Activated T-helper 9 cell treated with anti-CD3 and anti-CD28 coated beads, Interleukin-2, amount 50 U/mL, for 16 hours (primary cell): ENCODE measurements at places on chromosomes 1 and 21.

GRCh38 chr1:51234721-51235425, 1.2 kb upstream of the RNF11 start:
- peak; percentile 5 for DNase-seq

DNA sequence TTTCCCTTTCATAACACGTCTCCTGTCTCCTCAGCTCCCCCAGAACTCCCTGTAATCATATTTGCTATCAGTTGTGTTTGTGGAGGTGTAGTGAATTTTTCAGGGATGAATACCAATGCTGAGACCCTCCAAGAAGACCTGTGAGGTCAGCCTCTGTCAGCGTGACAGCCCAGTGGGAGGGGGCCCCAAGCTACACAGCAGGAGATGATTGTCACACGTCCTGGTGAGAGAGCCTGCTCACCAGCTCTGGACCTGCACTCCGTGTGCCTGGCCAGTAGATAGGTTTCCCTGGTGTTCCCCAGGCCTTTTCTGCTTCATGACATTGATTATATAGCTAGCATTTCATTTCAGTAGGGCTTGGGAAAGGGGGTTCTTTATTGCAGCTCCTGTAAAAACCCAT, 421.5 kb downstream of the KIF26B start:
- no peak for DNase-seq

- no peak for DNase-seq
Observed at GRCh38 chr1:52153010-52153409, 11.1 kb downstream of the ZFYVE9 start.

DNA sequence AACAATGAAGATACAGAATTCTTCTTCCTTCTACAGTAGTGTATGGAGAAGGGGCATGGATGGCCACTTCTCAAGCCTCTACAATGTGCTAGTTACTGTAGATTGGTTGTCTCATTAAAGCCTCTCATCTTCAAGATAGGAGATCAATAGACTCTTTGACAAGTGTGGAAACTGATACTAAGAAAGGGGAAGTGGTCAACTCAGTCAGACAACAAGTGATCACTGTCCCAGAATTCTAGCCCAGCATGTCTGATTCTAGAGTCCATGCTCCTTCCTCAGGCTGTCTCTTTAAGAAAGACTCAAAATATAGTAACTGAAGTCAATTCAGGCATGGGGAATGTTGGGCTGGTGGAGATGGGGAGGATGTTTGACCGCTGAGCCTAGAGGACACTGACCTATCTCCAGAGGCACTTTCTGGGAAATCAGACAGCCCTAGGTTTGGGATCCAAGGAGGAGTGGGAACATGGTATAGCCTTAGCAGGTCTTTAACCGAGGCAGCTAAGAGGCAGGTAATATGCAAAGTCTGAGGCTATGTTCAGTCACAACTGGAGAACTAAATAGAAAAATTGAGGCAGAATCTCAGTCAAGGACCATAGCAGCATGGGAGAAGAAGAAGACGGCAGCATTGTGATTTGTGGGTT, 39.3 kb upstream of the EYA3 start:
- DNase-seq, result no peak

DNA sequence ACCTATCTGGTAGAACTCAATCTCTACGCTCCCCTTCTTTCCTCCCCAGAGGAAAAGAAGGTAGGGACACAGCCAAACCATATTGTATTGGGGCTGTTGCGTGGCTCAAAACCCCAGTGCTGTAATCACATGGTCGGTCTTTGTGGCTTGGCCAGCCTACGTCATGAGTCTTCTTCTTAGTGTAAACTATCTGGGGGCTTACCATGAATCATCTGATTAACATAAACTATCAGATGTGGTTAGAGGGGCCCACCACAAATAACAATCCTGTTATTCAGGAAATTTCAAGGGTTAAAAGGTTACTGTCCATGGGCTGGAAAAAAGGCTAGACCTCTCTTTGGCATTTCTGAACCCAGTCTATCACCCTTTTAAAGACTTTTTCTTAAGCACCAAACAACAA, 49.5 kb upstream of the GPR52 start:
- DNase-seq, result no peak

DNA sequence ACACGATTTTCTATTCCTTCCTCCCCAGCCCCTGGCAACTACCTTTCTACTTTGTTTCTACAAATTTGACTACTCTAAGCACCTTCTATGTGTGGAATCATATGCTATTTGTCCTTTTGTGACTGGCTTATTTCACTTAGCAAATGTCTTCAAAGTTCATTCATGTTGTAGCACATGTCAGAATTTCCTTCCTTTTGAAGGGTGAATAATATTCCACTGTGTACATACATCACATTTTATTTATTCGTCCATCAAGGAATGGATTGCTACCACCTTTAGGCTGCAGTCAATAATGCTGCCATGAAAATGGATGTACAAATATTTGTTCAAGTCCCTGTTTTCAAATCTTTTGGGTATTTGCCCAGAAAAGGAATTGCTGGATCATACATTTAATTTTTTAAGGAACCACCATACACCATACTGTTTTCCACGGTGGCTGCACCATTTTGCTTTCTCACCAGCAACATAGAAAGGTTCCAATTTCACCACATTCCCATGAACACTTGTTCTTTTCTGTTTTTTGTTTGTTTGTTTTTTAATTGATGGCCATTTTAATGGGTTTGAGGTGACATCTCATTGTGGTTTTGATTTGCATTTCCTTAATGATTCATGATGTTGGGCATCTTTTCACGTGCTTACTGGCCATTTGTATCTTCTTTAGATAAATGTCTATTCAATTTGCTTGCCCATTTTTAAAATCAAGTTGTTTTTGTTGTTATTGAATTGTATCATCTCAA, 3.3 kb upstream of the PDZK1 start:
- no peak for DNase-seq

GRCh38 chr1:51963592-51964308, 26.8 kb downstream of the RAB3B start:
- no peak for DNase-seq

DNA sequence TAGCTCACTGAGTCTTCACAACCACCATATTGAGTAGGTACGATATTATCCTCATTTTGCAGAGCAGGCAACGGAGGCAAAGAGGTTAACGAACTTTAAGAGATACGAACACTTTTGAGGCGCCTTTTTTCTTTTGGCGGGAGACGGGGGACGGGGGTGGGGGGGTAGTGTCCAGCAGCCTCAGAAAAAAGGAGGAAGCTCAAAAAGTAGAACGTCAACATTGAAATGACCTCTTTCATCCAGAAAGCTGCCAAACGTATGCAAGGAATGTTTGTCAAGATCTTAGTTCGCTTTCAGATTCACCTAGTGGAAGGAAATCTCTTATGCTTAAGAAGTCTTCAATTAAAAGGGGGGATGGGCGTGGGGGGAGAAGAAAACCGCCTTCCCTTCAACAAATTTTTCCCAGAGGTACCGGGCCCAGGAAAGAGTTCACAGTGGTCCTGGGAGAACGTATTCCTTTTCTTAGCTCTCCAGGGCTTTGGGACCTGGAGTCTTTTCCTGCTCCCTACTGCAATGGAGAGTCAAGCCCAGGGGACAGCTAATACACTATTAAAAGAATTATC, 1.1 kb upstream of the PCAT6 start:
- no peak for DNase-seq

- no peak for DNase-seq
Observed at GRCh38 chr1:25834894-25835293, 15.1 kb downstream of the MTFR1L start.

DNA sequence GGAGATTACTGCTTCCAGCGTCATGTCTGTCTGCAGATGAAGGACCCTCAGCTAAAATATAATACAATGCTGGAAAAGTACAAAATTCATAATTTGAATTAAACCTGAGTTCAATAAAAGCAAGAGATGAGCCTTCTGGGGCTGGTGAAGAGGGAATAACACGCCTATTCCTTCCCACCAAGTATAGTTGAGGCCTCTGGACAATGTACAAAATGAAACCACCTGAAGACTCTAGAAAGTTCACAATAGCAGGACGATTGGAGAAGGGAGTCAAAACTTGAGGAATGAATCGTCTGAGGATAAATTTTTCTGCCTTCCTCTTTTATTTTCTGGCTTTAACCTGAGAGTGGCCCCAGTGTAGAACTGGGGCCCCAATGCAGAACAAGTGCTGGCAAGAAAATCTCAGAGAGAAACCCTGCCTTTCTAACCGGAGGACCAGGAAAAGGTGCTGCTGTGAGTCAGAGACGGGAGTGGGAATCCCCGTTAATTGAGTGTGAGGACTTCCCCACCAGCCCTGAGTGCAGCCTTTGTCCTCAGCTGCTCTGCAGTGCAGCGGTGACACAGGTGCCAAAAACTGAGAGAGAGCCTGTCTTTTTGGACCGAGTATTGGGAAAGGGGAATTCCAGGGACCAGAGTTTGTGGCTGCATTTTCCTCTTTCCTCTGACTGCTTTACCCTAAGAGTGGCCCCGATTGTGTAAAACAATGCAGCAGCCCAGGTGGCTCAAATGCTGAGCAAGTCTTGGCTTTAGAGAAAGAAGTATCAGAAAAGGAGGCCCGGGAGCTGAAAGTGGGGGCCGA, 264.9 kb downstream of the DYRK1A start:
- no peak for DNase-seq

DNA sequence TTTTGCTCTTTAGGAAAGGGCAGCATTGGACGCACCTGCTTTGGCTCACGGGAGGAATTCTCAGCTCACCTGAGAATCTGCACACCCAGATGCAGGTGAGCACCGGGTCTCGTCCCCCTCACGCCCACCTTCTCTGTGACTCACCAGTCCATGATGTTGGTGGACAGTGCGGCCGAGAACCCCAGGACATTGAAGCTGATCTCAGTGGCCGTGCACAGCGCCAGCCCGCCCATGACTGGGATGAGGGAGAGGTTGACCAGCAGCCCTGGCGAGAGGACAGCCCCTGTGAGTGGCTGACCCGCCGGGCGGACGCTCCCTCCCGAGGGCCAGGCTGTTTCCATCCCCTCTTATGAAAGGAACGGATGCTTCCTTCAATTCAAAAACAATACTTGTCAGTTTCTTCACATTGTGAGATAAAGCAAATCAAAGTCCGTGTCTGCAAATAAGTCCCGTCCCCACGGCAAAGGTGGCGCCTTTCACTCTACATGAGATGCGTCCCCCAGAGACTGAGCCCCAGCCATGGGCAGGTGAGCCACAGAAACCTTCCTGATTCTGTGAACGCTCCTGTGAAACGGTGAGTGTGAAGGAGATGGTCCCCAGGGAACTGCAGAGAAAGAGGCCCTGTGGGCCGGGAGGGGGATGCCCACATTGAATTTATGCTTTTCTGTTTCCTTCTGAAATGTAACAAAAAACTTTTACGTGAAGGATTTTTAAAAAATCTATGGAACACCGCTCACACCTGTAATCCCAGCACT, 12.7 kb upstream of the CDK11B start:
- DNase-seq, result no peak

GRCh38 chr1:77120950-77121349, 98.3 kb downstream of the PIGK start:
- DNase-seq, result no peak

DNA sequence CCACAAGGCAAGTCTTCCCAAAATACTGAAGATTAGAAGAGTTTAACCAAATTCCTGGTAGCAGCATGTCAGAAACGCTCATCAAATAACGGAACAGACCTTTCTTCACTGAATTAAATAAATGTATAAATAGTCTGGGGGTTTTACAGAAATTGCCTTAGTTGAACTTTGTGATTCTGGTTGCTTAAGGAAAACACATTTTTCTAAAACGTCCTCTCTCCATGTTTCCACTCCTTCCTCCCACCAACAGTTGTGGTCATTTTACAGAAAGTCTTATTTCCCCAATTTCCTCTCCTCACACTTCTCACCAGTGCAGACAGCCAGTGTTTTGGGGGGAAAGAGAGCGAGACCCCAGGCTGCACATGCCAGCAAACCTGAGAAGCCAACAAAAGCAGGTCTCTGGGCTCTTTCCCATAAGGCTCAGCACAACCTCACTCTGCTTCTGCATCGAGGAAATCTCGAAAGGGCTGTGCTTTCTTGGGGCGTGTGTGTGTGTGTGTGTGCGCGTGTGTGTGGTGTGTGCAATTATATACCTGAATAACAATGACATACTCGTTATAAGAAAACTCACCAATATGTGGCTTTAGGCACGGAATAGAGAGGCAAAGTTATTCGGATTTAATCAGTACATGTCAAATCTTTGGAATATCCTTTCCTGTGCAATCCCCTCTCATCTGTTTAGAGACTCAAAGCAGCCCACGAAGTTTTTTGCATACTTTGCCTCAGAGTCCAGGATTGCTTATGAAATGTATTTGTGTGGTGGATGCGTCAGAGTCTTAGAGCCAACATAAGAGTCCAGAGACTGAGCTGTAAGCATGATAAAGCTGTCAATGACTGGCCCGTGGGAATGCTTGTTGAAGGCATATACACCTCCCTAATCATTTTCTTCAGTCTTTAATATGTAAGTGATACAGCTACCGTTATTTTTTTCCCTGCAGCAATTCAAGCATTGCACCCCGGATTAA, 2.0 kb downstream of the KCNJ15 start:
- DNase-seq, result no peak

DNA sequence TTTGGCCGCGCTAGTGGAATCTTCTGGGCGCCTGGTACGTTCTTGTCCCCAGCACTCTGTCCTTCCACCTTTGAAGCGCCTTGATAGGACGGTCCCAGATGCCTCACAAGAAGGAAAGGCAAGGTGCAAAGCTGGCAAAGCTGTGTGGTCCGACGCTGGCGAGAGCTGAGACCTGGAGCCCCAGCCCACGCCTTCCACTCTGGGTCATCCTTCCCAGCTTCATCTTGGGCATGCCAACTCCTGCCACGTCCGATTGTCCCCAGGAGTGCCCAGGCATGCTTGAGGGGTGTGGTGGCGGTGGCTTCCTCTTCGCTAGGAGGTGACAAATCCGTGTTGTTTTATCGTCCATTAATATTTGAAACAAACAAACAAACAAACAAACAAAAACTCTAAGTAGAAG, 123.9 kb upstream of the DPYD start:
- no peak for DNase-seq

DNA sequence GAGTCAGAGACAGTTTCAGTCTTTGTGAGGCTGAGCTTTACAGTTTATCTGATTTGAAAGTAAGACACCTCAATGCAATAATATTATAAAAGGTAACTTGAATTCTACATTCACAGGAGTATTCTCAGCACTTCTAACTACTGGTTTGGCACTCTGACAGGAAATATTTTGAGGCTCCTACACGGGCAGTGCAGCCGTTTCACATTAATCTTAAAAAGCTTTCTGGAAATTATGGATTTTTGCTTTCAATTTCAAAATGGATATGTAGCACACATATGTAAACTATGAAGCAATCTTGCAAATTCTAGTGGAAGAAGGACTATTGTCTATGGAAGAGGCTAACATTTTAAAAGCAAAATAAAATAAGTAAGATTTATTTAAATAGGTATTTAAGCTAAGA, 262.9 kb upstream of the SNX7 start:
- no peak for DNase-seq
